ENCODE measurements at places on chromosomes 4 and X.

DNA sequence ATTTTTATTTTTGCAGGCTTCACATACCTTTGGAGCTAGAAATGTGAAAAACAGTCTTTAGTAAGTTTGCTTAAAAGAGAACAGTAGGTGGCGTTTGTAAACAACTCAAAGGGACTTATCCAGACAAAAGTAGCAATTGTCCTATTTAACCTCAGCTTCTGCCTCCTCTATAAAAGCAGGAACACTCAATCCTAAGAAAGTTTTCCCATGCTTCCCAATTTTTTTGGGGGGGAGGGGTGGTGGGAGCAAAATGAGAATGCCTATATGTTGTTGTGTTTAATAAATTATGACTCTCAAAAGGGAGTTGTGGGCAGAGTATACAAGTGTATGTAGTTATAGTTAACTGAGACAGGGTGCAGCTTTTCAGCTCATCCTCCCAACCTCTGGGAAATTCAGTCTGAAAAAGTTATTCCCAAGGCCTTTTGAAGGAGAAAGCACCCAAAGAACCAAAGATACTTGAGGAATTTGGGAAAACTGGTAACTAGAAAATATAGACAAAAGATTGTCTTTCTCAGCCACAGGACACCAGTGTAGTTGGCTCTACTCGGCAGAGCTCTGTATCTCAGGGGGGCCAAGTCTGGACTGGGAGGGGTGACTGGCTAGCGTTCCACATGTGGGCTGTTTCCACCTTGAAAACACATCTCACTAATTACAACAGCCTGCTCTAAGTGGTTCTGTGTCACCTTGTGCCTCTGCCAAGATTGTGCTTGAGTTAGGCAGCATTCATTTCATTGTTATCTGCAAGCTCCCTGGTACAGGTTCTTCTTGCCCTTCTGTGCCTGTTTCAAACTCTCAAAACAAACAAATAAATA lies 2.8 kb downstream of the SFRP2 start:
- no peak for DNase-seq

GRCh38 chr4:165874791-165875371 lies 1.8 kb downstream of the TLL1 start:
- no peak for DNase-seq

DNA sequence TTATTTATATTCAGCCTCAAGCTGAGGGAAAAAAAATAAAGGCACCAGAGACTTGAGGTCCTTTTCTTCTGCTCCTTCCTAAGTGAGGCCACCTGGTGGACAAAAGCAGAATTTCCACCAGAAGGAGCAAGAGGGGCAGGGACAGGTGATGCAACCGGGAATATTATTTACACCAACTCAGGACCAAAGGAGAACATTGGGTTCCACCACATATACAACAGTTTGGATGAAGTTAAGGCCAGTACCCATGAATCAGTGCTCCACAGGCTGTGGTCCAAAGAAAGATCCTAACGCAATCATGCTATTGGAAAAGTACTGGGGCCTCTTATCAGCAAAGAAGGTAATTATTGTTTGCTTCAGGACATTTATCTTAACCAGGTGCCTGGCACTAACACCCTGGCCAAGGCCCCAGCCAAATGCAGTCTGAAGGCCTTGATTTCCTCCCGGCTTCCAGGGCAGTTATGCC lies 57.4 kb downstream of the TSC22D3 start:
- DNase-seq, result peak; percentile 13

DNA sequence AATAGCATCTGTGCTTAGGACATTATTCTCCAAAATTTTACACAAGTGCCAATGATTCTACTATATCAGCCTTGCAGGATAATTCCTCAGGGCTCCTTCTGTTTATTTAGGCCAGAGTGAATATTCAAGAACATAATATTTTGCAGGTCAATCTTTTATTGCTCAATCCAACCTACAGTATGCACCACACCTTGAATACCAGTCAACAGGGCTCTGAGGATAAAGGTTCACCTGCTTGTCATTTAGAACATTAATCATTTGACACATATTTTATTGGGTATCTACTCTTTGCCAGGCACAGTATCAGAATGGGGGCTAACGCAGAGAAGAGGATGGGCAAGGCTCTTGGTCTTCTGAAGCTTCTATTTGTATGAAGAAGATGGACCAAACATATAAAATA lies 66.2 kb upstream of the SHISA3 start:
- no peak for DNase-seq

- DNase-seq, result peak; percentile 16
These were observed 211.7 kb upstream of the AGTR2 start for GRCh38 chrX:115958687-115959359.

- no peak for DNase-seq
These were observed 30.3 kb upstream of the ADH1C start for GRCh38 chr4:99382745-99383360.

DNA sequence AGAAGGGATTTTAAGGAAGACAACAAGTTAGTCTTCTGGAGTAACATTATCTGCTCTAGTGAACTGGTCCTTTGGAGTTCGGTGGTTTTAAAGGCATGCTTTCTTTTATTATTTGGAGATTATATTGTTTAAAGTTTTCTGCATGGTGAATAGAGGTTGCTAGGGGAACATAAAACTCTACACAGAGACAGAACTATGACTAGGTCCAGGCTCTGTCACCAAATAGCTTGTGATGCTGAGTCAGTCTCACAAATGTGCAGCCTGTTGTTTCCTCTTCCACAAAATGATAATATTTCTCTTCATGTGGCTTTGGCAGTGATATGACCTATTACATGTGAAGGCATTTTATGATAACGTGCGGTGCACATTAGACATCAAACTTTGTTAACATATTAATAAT lies 132.6 kb downstream of the PACRGL start:
- no peak for DNase-seq
